ENCODE measurements at places on chromosomes 4 and X. TPM values are rescaled to one million over a fixed set of nuclear protein-coding genes. Genes with fewer than 3 reads are reported as not detected.

GRCh38 chr4:107669068-107669467 is 51.0 kb downstream of the PAPSS1 start:
- H3K4me3 ChIP-seq, result no peak overlapping the region
- no peak for DNase-seq
- H3K27ac ChIP-seq, result no peak overlapping the region
- no peaks in the 10 kb centered on the region for H3K27me3 ChIP-seq
- peaks cover 11% of the 10 kb centered on the region for H3K36me3 ChIP-seq

DNA sequence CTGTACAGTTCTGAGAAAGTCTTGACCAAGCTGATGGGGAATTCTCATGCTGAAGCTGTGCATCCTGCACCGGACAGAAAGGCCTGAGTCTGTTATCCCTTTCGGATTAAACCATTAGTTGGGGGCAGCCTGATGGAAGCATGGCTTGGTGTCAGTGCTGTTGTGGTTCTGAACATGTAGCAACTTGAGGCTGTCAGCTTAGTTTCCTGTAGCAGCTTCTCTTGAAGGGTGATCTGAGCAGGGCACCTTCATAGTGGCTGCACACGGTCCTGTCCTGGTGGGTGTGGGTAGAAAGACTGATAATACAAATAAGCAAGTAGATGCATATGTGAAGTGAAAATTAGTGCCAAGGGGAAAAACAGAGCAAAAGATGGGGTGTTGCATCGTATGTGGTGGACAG is 11.7 kb downstream of the KIAA0232 start:
- H3K27ac ChIP-seq, result no peak overlapping the region
- no peak overlapping the region for H3K4me3 ChIP-seq
- no peak for DNase-seq
- peaks cover 45% of the 10 kb centered on the region for H3K36me3 ChIP-seq

GRCh38 chrX:9874483-9874882 is 88.3 kb downstream of the SHROOM2 start:
- H3K4me1 ChIP-seq, result peaks cover 5% of the 10 kb centered on the region
- no peaks in the 10 kb centered on the region for H3K36me3 ChIP-seq
- no peak overlapping the region for H3K27ac ChIP-seq
- H3K27me3 ChIP-seq, result peaks cover 15% of the 10 kb centered on the region
- H3K4me3 ChIP-seq, result no peak overlapping the region

Gene IL1RAPL1
- not detected for total RNA-seq

Gene HSFX4
- not detected for total RNA-seq

Gene MSN
- total RNA-seq, result 433 TPM

DNA sequence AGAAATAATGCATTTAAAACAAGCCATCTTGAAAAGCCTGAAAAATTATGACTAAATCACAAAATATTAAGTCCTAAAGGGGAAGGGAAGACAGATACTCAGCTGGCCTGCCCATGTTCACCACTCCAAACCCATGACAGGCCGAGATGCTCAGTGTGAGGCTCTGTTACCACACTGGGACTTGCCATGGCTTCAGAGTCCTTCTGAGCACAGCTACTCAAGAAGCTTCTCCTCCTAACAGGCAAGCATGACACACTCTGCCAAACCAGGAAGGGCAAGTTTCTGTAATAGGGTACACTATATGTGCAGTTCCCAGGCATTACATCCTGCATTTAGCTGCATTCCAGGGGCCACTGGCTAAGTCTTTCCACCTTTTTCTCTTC is 34.0 kb upstream of the CYBB start:
- H3K27ac ChIP-seq, result peak overlapping the region; percentile 73
- DNase-seq, result no peak
- peaks cover 16% of the 10 kb centered on the region for H3K4me1 ChIP-seq
- no peaks in the 10 kb centered on the region for H3K27me3 ChIP-seq
- no peak overlapping the region for H3K4me3 ChIP-seq

DNA sequence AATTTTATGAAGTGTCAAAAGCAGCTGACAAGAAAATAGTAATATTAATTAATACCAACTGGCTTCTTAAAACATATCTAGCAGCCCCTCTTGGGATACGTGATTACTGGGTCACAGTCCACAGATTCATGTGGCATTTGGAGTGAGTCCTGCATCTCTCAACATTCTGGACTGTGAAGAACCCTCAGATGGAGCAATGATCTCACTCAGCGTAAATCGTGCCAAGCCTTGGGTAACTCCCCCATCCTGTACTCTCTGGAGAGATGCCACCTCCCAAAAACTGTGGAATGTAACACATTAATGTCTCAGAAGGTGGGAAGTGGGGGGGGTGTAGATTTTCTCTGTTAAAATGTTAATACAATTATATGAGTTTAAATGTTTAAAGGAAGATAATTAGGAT is 118.2 kb upstream of the IQCM start:
- no peak overlapping the region for H3K4me3 ChIP-seq
- no peaks in the 10 kb centered on the region for H3K4me1 ChIP-seq
- peaks cover 8% of the 10 kb centered on the region for H3K27me3 ChIP-seq
- H3K36me3 ChIP-seq, result no peaks in the 10 kb centered on the region
- no peak overlapping the region for H3K27ac ChIP-seq

Gene SMIM31
- not detected for total RNA-seq

DNA sequence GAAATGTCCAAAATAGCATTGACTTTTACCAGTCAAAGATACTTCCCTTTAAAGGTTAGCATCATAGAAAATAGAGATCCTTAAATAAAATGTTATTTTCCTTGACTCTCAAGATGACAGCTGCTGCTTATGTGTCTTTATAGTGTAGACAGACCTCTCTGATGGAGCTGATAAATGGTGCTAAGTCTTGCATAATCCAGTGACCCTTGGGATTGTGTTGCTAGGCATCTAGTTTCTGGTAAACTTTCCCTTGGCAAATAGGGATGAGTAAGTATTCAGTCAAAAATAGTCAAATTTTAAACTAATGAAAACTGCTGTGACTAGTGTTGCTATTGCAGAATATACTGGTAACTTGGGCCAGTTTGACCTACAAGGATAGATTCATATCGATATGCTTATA is 53.6 kb downstream of the MBNL3 start:
- peaks cover 9% of the 10 kb centered on the region for H3K36me3 ChIP-seq
- no peak for DNase-seq
- no peaks in the 10 kb centered on the region for H3K27me3 ChIP-seq
- no peaks in the 10 kb centered on the region for H3K4me1 ChIP-seq
- no peak overlapping the region for H3K4me3 ChIP-seq

Gene GLRA3
- not detected for total RNA-seq

- no peak for DNase-seq
- H3K27ac ChIP-seq, result no peak overlapping the region
- no peaks in the 10 kb centered on the region for H3K27me3 ChIP-seq
- H3K4me3 ChIP-seq, result no peak overlapping the region
- H3K36me3 ChIP-seq, result peaks cover 22% of the 10 kb centered on the region
- no peaks in the 10 kb centered on the region for H3K4me1 ChIP-seq
Measured at GRCh38 chr4:112418092-112418491, 97.9 kb downstream of the NEUROG2 start.

DNA sequence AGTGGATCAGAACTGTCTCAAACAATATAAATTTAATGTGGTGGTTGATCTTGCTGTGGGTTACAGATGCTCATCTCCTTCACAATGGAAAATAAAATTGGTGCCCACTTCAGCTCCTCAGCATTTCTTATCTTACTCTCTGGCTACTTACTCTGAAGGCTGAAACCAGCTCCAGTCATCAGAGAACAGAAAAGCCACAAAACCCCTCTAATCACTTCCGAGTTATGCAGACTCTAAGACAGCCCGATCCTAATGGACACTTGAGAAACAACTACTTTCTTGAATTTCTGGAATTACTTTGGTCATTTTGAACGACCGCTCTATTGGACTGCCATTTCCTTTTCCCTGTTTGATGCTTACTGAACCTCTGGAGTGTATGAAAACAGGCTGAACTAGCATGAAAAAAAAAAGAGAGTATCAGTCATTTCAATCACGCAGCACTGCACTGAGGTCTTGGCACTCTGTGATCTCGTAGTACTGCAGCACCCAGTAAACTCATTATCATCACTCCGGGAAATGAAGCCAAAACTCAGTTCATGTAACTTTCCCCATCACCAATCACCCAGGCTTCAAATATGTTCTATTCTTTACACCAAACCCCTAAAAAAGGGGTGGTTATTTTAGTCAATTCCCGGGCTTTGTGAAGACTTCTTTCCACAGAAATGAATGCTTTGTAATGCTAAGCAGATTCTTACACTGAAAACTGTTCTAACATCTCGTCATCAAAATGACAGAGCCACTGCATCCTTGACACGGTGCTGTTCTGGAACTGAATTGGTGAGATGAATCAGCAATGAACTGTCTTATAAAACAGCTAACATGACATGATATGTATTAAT is 54.5 kb downstream of the TSPAN5 start:
- H3K27ac ChIP-seq, result no peak overlapping the region
- H3K4me1 ChIP-seq, result peaks cover 44% of the 10 kb centered on the region
- peaks cover 47% of the 10 kb centered on the region for H3K36me3 ChIP-seq
- no peak for DNase-seq
- H3K4me3 ChIP-seq, result no peak overlapping the region
- H3K27me3 ChIP-seq, result no peaks in the 10 kb centered on the region

Gene PPP4R3C
- not detected for total RNA-seq

Gene SLC10A3
- 19.0 TPM for total RNA-seq

GRCh38 chr4:61517144-61517543 is 317.0 kb downstream of the ADGRL3 start:
- H3K4me1 ChIP-seq, result no peaks in the 10 kb centered on the region
- H3K36me3 ChIP-seq, result no peaks in the 10 kb centered on the region
- no peak overlapping the region for H3K27ac ChIP-seq
- H3K4me3 ChIP-seq, result no peak overlapping the region
- DNase-seq, result no peak

Gene ZNF630
- total RNA-seq, result 1.9 TPM

- DNase-seq, result no peak
- H3K36me3 ChIP-seq, result no peaks in the 10 kb centered on the region
- no peaks in the 10 kb centered on the region for H3K27me3 ChIP-seq
- no peak overlapping the region for H3K27ac ChIP-seq
Measured at GRCh38 chr4:136573460-136573859, 958.8 kb downstream of the PCDH18 start.

DNA sequence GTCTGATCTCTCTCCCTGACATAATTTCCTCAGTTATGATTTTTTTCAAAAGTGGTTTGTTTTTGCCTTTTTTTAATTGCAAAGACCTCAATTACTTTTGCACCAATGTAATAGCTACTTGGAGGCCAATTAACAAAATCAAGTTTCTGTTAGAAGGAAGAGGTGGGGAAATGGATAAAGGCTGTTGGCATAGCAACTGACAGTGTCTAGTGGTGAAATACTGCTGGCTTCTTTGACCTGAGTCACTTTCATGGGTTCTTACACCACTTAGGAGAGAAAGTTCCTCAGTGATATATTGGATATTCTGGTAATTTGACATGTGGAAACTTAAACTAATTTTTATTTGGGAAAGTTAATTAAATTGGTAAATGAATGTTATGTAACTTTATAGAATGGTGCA is 26.5 kb upstream of the ATP8A1 start:
- no peak overlapping the region for H3K27ac ChIP-seq
- no peak overlapping the region for H3K4me3 ChIP-seq
- H3K4me1 ChIP-seq, result peaks cover 26% of the 10 kb centered on the region
- no peak for DNase-seq
- peaks cover 10% of the 10 kb centered on the region for H3K36me3 ChIP-seq

- H3K27ac ChIP-seq, result peak overlapping the region; percentile 89
- peak overlapping the region; percentile 94 for H3K4me3 ChIP-seq
- peaks cover 24% of the 10 kb centered on the region for H3K36me3 ChIP-seq
- peaks cover 27% of the 10 kb centered on the region for H3K4me1 ChIP-seq
Measured at GRCh38 chr4:102759831-102760644, 730 bp downstream of the MANBA start.

DNA sequence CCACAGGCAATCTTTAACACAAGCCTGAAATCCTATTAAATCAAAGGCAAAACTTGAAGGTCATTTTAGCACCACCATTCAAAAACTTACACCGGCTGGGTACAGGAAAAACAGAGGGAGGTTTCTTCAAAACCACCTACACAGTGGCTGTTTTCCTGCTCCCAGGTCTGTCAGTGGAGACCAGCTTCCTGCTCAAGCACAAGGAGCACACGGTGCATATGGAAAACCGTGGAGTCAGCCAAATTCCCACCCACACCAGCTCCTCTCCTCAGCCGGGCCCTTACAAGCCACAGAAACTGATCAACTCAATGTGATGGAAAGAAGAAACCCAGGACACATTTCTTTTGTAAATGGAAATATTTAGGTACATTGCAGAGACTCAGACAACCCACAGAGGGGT is 14.3 kb upstream of the FAM241A start:
- no peak overlapping the region for H3K4me3 ChIP-seq
- no peak overlapping the region for H3K27ac ChIP-seq
- peaks cover 5% of the 10 kb centered on the region for H3K4me1 ChIP-seq
- DNase-seq, result no peak

GRCh38 chr4:102285831-102286230 is 59.5 kb downstream of the SLC39A8 start:
- H3K4me3 ChIP-seq, result no peak overlapping the region
- no peak for DNase-seq
- H3K4me1 ChIP-seq, result peaks cover 6% of the 10 kb centered on the region
- H3K36me3 ChIP-seq, result peaks cover 20% of the 10 kb centered on the region
- no peak overlapping the region for H3K27ac ChIP-seq
- H3K27me3 ChIP-seq, result no peaks in the 10 kb centered on the region

DNA sequence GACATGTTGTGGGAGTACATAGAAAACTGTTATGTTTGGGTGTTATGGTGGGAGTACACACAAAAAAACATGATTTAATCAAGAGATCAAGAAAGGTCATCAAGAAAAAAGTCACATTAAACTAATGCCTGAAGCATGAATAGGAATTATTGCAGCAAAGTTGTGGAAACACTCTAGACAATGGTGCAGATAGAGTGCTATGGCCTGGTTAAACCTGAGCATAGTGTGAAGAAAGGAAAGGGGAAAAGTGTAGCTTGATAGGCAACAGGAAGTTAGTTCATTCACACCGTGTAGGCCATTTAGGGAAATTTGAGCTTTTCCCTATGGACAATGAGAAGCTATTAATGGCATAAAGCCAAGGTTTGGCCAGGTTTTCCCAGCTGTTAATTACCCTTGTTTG is 162.1 kb upstream of the EMCN start:
- H3K4me1 ChIP-seq, result no peaks in the 10 kb centered on the region
- DNase-seq, result no peak
- H3K4me3 ChIP-seq, result no peak overlapping the region
- H3K27ac ChIP-seq, result no peak overlapping the region
- H3K36me3 ChIP-seq, result no peaks in the 10 kb centered on the region

Gene GBA3
- total RNA-seq, result not detected

DNA sequence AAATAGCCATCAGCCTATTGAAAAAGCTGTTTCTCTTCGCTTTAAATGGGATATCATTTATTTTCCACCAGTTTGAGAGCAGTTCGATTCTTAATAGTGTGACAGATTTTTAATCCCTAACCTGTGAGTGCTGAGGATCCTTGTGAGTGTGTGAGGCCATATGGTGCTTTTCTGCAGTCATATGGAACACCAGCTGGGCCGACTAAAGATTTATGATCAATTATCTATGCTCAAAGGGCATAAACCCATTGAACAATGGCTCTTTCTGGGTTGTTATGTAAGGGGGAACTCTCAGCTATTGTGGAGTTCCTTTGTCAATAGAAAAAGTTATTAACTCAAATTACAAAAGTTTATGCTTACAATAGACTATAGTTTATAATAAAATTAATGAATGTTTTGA is 1003.6 kb downstream of the FAT4 start:
- DNase-seq, result no peak
- H3K4me1 ChIP-seq, result no peaks in the 10 kb centered on the region
- no peak overlapping the region for H3K4me3 ChIP-seq
- H3K27me3 ChIP-seq, result no peaks in the 10 kb centered on the region
- no peaks in the 10 kb centered on the region for H3K36me3 ChIP-seq
- no peak overlapping the region for H3K27ac ChIP-seq

Gene RAB9A
- total RNA-seq, result 36.4 TPM

GRCh38 chrX:22800360-22800759 is 199.4 kb upstream of the DDX53 start:
- H3K4me3 ChIP-seq, result no peak overlapping the region
- no peaks in the 10 kb centered on the region for H3K4me1 ChIP-seq
- DNase-seq, result no peak
- H3K36me3 ChIP-seq, result no peaks in the 10 kb centered on the region
- H3K27me3 ChIP-seq, result no peaks in the 10 kb centered on the region
- H3K27ac ChIP-seq, result no peak overlapping the region

Gene PLXNA3
- total RNA-seq, result 22.3 TPM

All from activated naive CD8-positive, alpha-beta T cell treated with anti-CD3 and anti-CD28 coated beads for 36 hours (primary cell).